ENCODE measurements at places on chromosomes 3 and 15. TPM values are rescaled to one million over a fixed set of nuclear protein-coding genes. Genes with fewer than 3 reads are reported as not detected.

Gene LIPH
- 10.1 TPM for total RNA-seq

Gene CYP11A1
- total RNA-seq = 0.21 TPM

Gene ATP10A
- total RNA-seq = 7.8 TPM

Gene EIF4E3
- total RNA-seq = 16.0 TPM

DNA sequence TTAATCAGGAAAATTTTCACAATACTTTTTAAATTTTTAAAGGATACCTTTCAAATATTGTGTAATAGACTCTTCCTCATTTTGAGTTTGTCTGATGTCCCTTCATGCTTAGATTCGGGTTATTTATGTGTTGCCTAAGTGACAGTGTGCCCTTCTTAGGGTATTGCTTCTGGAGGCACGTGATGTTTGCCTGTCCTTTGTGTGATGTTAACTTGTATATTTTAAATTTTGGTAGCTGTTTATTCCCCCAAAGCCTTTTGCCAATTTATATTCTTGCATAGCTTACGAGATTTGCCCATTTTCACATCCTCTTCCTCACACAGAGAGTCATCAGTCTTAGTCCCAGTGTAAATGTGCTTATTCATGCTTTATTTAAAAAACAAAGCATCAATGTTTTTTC lies 433.1 kb downstream of the EPHB1 start:
- DNase-seq = no peak

GRCh38 chr3:38099518-38099917 lies 37.4 kb downstream of the ACAA1 start:
- no peak for DNase-seq

GRCh38 chr3:195040094-195040493 lies 230.9 kb downstream of the XXYLT1 start:
- no peak for DNase-seq

GRCh38 chr3:86793786-86794185 lies 197.2 kb downstream of the VGLL3 start:
- no peak for DNase-seq

GRCh38 chr3:30686799-30687198 lies 80.4 kb downstream of the TGFBR2 start:
- no peak for DNase-seq

- no peak for DNase-seq
Observed at GRCh38 chr3:117856354-117856753, 1146.8 kb downstream of the TUSC7 start.

DNA sequence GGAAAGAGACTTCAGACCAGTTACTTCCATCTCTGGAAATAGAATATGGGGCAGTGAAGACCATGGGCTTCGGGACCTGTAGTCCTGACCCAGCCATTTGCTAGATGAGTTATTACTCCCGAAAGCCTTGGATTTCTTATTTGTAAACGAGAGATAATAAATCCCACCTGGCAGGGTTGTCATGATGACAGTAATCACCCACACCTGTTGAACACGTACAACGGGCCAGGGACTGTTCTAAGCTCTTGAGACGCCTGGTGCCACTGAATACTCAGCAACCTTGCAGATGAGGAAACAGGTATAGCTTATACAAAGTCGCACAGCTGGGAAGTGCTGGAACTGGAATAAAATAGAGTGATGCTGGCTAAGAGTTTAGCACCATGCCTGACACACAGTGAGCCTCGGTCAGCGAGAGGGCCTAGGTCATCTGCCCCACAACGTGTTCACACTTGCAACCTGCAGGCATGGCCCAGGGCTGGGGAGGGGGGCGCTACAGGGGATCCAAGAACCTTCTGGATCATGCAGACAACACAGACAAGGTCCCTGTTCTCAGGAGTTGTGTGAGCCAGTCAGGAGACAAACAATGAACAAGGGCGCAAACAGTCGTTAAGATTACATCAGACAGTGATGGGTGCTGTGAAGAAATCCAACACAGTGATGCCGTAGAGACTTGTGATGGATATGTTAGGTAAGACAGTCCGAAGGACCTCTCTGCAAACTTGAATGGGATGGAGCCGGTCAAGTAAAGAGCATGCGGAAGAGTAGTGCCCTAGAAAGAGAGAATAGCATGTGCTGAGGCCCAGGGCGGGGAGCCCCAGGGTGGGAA lies 89.2 kb downstream of the CORO2B start:
- DNase-seq = no peak

DNA sequence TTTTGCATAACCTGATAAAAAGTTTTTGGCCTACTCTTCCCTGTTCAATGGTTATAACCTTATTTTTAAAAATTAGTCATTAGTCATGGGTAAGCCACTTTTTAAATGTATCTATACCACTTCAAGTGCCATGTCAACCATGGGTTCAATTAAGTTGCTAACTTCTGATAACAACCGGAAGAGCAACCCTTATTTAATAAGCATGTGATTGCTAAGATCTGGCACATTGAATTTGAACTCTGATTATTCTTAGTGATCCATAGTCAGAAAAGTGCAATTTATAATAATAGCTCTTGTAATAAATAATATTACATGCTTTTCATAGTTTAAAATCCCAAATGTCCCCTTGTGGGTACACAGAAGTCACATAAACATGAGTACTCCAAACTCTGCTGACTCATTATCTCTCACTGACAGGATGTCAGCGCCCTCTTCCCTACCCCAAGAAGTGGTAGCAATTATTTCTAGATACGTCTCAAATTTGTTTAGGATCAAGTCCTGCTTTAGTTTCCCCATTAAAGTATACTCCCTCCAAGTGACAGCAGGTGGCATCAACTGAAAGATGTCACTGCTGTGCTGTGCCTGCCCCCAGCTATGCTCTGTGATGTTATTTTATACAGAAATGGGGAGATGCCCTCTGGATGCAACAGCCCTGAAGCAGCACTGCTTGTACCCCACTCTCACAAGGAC lies 18.6 kb downstream of the SAMD7 start:
- DNase-seq = no peak

Measured in urinary bladder (tissue), 4 donors.